ENCODE measurements at places on chromosomes 11 and 22.

DNA sequence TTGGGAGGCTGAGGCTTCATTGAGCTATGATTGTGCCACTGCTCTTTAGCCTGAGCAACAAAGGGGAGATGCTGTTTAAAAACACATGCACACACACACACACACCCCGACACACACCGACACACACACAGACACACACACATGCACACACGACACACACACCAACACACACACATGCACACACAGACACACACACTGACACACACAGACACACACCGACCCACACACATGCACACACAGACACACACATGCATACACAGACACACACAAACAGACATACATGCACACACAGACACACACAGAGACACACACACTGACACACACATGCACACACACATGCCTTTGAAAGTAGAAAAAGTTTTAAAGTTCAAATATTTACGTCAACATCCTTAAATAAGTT is 5.5 kb upstream of the LTO1 start:
- no peak for DNase-seq

DNA sequence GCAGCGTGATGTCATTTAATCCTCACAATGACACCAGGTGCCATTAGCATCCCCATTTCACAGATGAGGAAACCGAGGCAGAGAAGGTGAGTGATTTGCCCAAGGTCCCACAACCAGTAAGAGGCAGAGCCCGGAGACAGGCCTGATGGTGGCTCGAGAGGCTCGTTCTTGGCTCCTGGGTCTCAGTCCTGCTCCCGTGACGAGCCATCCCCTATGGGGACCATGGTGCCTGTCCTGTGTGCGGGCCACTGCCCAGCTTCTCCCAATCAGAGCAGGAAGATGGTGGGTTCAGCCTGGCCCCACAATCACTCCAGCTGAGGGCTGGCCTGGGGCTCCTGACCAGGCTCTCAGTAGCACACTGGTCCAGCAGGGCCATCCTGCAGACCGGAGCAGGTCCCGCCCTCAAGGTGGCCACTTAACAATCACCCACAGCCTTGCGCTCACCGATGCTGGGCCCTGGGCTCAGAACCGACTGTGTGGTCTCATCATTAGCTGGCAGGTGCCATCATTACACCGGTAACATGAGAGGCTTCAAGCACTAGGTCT is 3.6 kb downstream of the ALDH3B1 start:
- DNase-seq, result no peak

DNA sequence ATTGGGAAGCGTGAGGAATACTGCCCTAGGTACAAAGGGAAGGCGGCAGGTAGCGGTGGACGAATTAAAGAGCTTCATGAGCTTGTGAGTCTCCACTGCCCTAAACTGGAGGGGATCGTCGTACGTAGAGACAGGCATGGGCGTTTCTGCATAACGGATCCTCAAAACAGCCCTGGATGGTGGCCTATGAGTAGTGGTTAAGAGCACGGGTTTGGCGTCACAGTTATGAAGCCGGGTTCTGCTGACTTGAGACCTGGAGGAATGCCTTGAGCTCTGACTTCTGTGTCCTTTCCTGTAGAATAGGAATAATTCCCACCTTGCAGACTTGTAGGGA is 335 bp downstream of the TMEM138 start:
- DNase-seq, result no peak

DNA sequence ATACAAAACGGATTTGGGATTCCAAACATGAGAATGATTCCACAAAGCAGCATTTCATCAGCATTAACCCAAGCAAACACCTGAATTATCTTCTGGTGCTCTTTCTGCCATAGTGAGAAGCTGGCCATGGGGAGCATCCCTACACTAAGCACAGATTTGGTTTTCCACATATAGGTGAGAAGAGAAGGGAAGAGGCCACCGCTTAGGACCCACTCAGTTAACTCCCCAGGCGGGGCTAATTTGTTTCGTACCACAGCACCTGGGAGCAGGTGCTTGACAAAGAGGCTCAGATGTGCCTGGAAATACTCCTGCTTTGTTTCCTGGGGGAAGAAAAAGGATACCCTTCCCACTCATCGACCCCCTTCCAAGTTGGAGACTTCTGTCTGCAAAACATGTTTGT is 64.2 kb downstream of the RAB30 start:
- DNase-seq, result no peak

GRCh38 chr11:75938543-75938942 is 123.5 kb downstream of the UVRAG start:
- DNase-seq, result no peak

GRCh38 chr22:49070501-49070900 is 757.2 kb downstream of the BRD1 start:
- DNase-seq, result no peak

DNA sequence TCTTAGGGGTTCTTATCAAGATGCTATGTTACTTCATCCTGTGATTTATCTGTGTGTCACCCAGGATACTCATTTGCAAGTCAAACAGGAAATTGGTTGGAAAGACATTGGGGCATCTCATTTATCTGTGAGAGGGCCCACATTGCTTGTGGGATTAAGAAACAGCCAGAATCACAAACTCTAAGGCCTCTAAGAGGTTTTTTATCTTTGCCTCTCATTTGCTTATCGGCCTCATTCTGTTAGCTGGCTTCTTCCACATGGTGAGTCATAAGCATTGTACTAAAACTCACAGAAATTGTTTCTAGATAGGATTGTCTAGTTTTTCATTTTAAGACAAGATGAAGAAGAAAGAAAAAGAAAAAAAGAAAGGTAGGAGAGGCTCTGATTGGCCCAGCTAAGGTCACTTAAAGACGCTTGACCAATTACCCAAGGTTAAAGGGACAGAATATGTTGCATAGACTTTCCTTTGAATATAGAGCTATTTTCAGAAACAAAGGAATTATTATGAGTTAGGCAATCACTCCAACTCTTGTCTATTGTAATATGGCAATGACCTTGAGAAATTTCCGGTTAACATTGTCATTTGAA is 121.9 kb downstream of the ARHGAP42 start:
- no peak for DNase-seq

DNA sequence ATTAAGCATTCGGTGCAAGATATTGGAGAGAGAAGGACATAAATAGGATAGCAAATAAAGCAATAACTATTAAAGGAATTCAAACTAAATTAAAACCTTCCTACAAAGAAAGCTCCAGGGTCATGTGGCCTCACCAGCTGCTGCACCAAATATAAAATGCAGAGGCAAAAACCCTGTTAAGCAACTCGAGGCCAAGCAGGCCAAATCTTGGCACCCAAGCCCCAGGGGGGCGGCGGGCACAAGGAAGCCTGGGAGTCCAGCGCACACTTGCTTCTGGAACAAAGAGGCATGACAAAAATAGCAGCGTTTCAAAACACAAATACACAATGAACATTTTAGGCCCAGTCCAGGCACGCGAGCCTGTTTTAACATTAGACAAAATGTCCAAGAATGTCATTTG is 20.8 kb downstream of the KRTAP5-6 start:
- DNase-seq, result no peak

DNA sequence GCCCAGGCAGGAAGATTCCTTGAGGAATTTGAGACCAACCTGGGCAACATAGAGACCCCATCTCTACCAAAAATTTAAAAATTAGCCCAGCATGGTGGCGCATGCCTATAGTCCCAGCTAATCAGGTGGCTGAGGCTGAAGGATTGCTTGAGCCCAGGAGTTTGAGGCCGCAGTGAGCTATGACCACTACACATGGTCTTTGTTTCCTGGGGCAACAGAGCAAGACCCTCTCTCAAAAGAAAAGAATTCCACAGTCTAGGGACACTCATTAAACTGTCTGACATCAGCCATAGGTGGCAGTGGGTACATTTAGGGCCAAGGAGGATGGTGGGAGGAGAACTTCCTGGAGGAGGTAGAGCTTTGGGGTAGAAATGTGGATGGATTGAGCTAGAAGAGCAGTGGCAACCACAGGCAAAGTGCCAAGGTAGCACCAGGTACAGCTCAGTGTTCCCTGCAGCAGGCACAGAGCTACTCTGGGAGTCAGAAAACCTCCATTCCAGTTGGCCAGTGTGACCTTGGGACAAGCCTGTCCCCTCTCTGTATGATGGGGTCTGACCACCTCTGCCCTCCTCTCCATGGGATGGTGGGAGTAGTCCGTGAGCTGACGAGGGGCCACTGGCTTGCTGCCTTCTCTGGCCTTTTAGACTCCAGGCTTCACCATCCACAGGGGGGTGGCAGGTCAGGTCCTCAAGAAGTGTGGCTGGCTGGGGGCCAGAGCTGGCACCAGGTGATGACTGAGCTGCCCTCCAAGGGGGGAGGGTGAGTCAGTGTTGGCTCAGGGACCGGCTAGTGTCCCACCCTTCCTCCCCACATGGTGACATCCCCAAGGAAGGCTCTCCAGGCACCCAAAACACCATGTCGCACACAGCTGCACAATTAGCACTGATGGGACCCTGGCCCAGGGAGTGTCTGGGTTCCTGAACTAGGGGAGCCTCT is 3.7 kb upstream of the CLCF1 start:
- DNase-seq, result no peak

- DNase-seq, result no peak
Observed at GRCh38 chr11:3995307-3995706, 99.3 kb upstream of the RRM1 start.

- no peak for DNase-seq
Observed at GRCh38 chr11:12119502-12119901, 9.1 kb downstream of the MICAL2 start.

- DNase-seq, result no peak
Observed at GRCh38 chr11:11968511-11969280, 39.7 kb downstream of the DKK3 start.

DNA sequence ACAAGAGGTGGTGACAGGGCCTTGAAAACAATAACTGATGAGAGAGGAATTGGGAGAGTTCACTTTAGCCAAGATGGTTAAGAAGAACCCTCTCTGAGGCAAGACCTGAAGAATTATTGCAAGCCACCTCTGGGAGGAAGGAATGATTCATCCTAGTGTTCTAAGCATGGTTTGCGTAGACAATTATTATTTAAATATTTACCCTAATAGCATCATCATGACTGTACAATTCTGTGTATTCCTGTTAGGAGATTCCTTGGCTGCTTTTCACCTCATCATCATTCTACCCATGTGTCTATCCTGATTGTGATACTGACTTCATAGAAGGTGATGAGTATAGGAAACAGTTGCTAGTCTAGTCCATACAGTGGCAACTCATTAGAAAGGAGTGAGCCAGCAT is 264.4 kb downstream of the DDX10 start:
- DNase-seq, result no peak

DNA sequence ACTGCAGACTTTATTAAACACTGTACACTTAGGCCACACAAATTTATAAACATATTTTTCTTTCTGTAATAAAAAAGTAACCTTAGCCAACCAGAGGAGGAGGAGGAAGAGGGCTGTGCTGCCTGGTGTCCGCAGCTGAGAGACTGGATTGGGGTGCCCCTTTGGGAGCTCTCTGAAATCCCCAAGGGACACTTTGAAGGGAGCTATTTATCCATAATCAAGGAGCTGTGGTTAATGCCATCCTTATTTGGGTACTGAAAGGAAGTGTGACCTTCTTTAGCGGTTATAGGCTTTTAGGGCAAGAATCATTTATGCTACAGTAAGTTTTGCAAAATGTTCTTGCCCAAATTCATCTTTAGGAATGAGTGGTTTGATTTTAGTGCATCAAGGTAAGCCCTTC is 125.8 kb downstream of the RASSF10 start:
- no peak for DNase-seq

GRCh38 chr11:65459552-65459951 is 37.0 kb downstream of the NEAT1 start:
- DNase-seq, result peak; percentile 59

GRCh38 chr11:12276831-12277475 is 100.4 kb upstream of the PARVA start:
- DNase-seq, result no peak

GRCh38 chr11:117572129-117572528 is 224.9 kb downstream of the DSCAML1 start:
- DNase-seq, result no peak

GRCh38 chr11:116412118-116412889 is 360.5 kb downstream of the BUD13 start:
- DNase-seq, result no peak

DNA sequence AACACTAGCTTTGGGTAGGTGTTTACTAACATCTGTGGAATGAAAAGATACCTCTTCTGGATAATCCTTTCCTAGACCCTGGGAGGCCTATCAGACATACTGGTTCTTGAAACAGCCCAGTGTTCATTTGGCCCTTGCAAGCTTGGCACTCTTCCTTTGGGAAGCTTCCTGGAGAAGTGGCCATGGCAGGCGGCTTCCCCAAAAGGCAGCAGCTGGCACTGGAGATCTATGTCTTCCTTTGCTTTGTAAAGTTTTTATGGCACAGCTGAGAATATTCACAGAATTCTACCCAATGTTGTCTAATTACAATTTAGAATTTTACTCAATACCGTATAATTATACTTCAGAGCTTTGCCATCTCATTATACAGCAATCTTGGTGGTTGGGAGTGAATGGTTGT is 199.2 kb upstream of the C11orf87 start:
- no peak for DNase-seq

- no peak for DNase-seq
Observed at GRCh38 chr11:132264616-132265015, 894.2 kb downstream of the NTM start.

DNA sequence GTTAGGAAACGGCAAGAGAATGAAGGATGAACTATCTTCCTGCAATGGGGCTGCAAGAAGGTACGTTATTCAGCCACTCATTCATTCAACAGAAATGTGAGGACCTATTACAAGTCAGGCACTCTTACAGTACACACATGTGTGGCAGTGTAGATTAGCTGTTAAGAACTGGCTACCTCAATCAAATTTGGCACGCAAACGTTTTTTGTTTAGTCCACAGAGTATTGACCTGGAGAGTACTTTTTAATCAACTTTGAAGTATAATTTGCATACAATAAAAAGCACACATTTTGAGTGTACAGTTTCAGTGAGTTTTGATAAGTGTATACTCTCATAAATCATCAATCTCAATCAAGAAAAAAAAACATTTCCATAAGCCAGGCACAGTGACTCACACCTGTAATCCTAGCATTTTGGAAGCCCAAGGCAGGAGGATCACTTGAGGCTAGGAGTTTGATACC is 24.2 kb downstream of the MRTFA start:
- DNase-seq, result no peak

GRCh38 chr11:69700278-69701140 is 3.3 kb downstream of the FGF19 start:
- peak; percentile 93 for DNase-seq

- DNase-seq, result no peak
Observed at GRCh38 chr11:46896719-46897406, 21.5 kb downstream of the LRP4 start.

GRCh38 chr11:95993438-95994298 is 69.8 kb upstream of the MTMR2 start:
- no peak for DNase-seq

DNA sequence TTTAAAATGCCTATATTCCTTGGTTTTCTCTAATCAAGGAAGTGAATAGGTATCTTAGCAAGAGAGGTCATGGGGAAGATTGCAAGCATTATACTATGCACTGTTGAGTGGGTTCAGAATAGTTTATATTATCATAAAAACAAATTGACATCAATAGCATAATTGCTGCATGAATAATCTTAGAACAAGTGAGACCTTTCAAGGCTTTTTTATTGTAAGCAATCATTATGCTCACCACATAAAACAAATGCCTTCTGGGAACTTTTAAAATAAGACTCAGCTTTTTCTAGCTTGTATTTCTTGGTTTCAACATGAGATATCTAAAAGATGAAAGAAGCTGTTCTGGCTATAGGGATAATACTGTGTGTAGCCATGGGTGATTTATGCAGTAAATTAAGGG is 135.6 kb upstream of the ZC3H12C start:
- no peak for DNase-seq

- no peak for DNase-seq
Observed at GRCh38 chr11:134660416-134660815, 248.4 kb upstream of the B3GAT1 start.
